ENCODE measurements at places on chromosomes 5 and 9.

- no peak for DNase-seq
Observed at GRCh38 chr9:131960311-131960710, 119.4 kb downstream of the MED27 start.

- DNase-seq = no peak
Observed at GRCh38 chr9:123453076-123453667, 97.2 kb downstream of the CRB2 start.

- DNase-seq = no peak
Observed at GRCh38 chr5:5586721-5587120, 164.2 kb downstream of the ICE1 start.

GRCh38 chr9:71941998-71942567 is 30.6 kb downstream of the C9orf85 start:
- DNase-seq = no peak

DNA sequence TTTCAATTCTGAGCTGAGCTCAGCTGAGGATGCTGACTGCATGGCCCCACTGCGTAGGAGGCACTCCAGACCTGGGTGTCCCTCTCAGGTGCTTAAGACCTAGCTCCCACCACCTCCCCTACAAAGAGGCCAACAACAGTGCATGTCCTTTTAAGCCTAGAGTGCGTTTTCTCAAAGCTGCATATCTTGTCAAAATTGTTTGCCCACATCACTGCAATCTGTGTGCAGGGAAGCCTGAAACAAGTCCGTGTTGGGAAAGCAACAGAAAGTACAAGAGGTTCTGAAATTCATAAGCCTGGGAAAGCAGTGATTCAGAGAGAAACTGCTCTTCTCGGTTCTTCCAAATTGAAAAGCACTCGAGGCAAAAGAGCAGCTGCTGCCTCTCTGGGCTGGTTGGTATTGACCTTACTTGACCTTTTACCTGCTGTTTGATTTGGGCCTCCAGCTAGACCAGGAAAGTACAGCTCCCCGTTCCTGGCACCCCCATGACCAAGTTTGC is 238.4 kb downstream of the NR2F1-AS1 start:
- DNase-seq = no peak

DNA sequence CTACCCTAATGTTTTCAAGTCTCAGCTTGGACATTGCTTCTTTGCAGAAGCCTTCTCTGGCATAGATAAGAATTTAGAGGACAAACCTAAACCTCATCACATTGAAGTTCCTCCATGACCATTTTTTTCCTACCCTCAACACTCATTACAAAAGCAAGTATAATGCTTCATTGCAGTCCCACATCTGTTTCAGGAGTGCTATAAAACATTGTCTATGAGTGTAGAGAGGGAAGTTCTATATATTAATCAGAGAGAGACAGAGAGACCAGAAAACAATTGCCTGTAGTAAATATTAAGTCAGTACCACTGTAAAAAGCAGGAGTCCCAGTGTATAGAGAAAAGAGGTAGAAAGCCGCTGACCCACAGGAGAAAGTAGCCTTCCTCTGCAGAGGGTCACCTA is 149.7 kb downstream of the PRELID2 start:
- no peak for DNase-seq

DNA sequence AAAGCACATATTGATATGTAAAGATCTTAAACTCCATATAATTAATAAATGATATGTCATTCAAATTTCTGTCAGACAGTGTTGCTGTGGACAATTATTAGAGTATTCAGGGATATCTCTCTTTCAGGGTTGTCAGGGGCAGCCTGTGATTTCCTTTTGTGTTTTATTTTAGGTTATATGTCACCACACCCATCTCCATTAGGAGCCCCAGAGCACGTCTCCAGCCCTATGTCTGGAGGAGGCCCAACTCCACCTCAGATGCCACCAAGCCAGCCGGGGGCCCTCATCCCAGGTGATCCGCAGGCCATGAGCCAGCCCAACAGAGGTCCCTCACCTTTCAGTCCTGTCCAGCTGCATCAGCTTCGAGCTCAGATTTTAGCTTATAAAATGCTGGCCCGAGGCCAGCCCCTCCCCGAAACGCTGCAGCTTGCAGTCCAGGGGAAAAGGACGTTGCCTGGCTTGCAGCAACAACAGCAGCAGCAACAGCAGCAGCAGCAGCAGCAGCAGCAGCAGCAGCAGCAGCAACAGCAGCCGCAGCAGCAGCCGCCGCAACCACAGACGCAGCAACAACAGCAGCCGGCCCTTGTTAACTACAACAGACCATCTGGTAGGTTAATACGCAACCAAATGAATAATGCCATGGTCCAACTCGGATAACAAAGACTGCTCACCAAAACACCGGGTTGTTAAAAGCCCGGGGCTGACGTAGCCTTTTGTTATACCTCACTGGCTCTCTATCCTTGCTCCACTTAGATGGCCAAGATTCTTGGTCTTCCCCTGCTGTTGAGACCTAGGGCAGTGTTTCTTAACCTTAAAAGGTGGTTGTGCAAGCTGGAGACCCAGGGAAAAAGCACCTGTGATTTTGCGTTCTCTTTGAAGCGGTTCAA is 24.4 kb downstream of the SMARCA2 start:
- no peak for DNase-seq

GRCh38 chr9:135478829-135479468 is 633 bp upstream of the PPP1R26 start:
- DNase-seq = no peak

- DNase-seq = no peak
Observed at GRCh38 chr5:170311511-170312300, 14.1 kb upstream of the LCP2 start.

GRCh38 chr5:73485715-73486114 is 12.5 kb upstream of the BTF3 start:
- no peak for DNase-seq

GRCh38 chr5:169025491-169025890 is 275.4 kb downstream of the SLIT3 start:
- DNase-seq = no peak

GRCh38 chr5:161850491-161850890 is 2.6 kb downstream of the GABRA1 start:
- no peak for DNase-seq

GRCh38 chr9:68883224-68883623 is 130.7 kb downstream of the PRKACG start:
- no peak for DNase-seq

DNA sequence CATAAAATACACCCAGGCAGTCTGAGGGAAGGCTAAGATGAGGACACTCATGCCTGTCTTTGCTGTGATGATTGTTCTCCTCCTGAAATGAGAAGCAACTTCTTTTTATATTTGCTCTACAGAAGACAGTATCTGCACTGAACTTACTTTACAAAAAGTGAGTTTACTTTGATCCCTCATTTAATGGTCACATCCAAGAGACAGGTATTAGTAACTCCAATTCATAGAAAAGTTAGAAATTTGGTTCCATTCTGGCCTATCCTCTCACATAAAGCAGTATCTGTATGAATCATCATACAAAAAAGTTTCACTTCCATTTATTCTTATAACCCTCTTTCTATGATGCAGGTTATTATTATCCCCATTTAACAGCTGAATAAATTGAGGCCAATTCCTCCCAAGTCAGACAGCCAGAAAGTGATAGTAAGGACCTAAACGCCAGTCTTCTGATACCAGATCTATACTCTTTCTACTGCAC is 15.2 kb downstream of the TSTD2 start:
- no peak for DNase-seq

GRCh38 chr9:111149018-111149759 is 110.9 kb upstream of the LPAR1 start:
- DNase-seq = no peak

Data from COR-L47 (cell line).